ENCODE measurements at places on chromosomes 6 and 20. TPM values are rescaled to one million over a fixed set of nuclear protein-coding genes. Genes with fewer than 3 reads are reported as not detected.

DNA sequence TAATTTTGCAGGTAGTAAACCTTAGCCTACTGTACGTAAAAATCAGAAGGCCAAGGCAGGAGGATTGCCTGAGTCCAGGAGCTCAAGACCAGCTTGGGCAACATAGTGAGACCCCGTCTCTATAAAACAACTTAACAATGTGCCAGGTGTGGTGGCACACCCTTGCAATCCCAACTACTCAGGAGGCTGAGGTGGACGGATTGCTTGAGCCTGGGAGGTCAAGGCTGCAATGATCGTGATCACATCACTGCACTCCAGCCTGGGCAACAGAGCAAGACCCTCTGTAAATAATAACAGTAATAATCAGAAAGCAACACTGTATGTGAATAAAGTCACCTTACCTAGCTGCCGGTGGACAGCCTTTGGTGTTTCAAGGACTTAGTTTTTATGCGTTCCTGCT, 48.9 kb downstream of the MTHFD1L start:
- DNase-seq: no peak

GRCh38 chr6:130872250-130873095, 45.3 kb downstream of the SMLR1 start:
- peak; percentile 72 for DNase-seq

GRCh38 chr6:11783524-11784064, 5.0 kb upstream of the ADTRP start:
- no peak for DNase-seq

DNA sequence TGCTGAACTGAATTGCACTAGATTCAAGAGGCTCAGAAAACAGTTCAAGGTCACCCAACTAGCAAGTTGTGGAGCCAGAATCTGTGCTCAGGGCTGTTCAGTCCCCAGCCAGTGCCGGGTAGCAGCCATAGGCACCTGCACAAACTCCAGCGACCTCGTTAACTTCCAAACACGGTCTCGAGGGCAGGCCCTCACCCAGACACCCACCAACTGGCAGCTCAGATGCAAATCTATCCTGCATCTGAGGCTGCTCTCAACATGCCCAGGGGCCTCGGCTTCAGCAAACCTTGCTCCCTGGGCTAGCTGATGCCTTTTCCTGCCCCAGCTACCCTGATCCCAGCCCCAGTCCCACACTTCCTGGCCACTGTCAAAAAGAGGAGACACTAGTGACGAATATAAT, 3.7 kb downstream of the JPH2 start:
- DNase-seq: no peak

DNA sequence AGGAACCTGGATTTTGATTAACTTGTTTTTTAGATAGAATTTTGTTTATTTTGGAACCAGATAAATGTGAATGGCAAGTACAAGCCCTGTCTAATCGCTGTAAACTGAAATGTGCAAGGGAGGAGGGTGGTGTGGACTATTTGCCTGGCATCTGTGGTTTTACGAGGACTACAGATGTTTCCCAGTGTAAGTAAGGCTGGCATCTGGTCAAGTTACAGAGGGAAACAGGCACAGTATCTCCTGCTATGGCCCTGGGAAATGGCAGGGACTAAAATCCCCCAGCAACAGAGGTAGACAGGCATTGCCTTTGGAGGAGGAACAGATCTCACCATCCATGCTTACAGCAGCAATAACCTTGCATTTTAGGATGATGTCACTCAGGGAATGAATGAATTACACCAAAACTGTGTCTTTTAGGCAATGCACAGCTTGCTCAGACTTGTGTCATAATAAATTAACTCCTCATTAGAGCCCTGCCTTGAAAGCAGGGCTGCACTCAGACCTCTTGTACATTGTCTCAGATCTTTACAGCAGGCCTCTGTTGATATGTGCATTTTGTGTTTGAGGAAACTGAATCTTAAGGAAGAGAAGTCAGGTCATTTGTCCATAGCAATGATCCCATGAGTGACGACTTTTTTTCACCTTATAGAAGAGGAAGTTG, 96.2 kb downstream of the TCP11 start:
- DNase-seq: no peak

GRCh38 chr6:98463038-98464000, 371.1 kb upstream of the POU3F2 start:
- no peak for DNase-seq

DNA sequence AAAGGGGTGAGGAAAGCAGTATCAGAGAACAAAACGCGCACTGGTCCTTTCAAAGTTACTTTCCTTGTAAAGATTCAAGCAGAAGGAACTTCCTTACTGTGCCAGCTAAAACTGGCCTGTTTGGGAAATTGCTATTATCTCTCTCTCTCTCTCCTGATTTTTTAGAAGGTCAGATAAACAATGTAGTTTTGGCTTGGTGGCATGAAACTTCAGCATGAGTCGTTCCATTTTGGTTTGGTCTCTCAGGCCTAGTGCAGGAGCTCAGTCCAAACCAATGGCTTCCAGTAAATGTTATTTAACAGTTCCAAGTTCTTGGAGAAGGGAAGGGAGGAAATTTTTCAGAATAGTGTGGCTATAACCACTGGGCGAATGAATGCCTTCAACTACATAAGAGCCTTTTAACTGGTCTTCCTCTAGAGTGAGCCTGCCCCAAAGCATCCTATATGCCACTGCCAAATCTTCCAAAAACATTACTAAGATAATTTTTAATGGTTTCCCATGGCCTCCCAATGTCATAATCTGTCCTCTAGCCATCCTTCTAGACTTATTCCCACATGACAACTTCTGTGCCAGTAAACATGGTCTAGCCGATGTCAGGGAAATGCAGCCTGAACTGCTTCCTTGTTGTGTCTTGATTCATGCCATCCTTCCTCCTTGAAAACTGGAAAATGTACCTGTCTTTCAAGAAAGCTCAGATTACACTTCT, 9.1 kb upstream of the SNX9 start:
- DNase-seq: no peak

DNA sequence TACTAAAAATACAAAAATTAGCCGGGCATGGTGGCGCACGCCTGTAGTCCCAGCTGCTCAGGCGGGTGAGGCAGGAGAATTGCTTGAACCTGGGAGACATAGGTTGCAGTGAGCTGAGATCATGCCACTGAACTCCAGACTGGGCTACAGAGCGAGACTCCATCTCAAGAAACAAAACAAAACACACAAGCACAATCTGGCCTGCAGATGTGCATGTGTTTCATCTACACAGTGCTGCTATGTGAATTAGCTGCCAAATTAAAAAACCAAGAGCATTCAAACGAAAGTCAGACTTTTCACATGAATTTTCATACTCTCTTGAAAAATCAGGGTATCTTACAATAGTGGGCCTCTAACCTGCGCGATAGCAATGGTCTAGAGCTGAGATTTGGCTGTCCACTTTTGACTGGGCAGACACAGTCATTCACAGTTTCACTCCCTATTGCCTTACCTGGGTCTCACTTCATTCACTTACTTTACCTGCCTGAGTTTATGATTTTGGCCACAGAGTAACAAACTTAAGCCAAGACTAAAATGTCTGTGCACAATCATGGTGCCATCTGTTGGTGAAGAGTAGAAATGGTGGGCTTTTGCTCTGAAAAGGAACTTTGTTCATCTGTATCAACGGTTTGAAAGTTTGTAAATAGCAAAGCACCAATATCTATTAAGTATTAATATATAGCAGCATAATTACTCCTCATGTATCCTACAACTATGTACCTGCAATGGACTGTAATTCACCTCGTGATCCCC, 138.5 kb upstream of the UST start:
- DNase-seq: no peak

DNA sequence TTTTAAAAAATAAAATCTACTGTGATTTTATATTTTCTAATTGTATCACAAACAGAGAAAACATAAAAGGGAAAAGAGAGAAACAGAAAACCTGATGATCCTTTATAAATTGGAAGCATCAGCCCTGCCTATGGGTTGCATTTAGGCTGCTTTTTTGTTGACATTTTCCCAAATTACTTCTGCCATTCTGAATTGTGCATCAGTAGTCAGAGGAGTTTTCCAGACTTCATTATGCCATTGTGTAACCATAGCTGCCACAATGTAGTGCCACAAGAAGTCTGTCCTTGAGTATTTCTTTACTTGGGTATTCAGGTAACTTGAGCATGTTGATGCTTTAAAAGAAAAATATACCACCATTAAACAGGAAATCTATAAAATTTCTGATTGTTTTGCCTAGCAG, 130.3 kb downstream of the HACE1 start:
- no peak for DNase-seq

DNA sequence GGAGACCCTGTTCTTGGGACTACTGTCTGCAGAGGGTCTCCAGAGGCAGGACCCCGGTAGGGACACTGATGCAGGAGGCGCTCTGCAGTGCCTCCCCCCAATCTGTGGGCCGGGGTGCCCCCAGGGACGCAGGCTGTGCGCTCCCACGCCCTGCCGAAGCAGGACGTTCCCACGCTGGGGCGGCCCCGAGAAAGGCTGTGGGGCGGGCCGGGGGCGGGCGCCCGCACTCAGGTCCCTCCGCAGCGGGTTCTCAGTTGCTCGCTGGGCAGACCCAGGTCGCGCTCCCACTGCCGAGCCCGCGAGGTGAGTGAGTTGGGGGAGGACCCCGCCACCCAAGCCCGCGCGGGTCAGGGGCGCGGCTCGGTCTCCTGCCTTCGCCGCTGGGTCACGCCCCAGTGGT, at the start of gene COX4I2:
Gene COX4I2, plus strand, starts transcription at position 253 of the 400 bp plus-strand sequence. CDS start 1,106 bp downstream, outside the sequence.
- no peak for DNase-seq

DNA sequence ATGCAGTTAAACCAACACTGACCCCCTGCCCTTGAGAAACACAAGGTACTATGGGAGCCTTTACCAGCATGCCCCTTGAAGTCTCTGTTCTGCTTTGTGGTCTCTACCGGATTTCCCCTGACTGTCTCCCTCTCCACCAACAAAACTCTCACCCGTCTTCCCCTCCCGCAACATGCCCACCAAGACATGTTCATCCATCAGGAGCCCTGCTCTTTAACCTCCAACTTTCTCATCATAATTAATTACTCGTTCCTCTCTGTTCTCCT, 1.1 kb downstream of the ZNF165 start:
- no peak for DNase-seq

GRCh38 chr20:43938932-43939761, 24.5 kb downstream of the TOX2 start:
- DNase-seq: no peak

GRCh38 chr20:14033310-14033709, 38.0 kb downstream of the MACROD2 start:
- DNase-seq: no peak

- DNase-seq: no peak
These were observed 132.2 kb downstream of the SH3BGRL2 start for GRCh38 chr6:79763301-79763700.

DNA sequence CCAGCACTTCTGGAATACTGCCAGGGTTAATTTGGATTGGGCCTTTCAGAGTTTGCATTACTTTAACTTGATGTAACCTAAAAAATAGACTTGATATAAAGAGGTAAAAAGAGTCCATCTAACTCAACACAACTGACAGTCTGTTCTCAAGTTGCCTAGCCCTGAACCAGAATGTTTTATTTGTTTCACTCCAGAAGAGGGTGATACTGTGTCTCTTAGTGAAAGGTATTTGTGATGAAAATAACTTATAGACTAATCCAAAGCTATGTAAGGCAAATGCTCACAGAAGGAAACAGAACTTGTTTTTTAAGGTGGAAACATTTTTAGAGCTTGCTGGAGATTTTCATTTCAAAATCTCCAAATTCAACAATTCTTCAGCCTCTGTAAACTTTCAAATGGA, 469.1 kb upstream of the RUNX2 start:
- no peak for DNase-seq

GRCh38 chr20:38629979-38630378, 28.4 kb downstream of the ARHGAP40 start:
- DNase-seq: no peak

DNA sequence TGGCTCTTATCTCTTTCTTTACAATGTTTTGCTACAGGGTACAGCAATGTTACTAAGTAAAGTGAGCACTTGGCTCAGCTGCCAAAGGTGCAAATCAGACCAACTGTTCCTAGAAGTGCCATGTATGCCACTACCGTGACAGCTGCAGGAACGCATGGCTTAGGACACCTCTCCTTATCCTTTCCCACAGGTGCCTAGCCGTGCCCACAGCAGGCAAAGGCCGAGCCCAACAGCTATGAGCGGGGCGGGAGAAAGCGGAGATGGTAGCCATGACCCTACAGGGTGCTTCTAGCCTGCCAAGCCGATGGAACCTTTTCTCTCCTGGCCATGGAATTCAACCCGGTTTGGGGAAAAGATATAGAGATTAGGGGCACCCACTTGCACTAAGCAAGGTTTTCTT, 97.1 kb downstream of the FAXC start:
- no peak for DNase-seq

GRCh38 chr20:52025938-52026337, 165.6 kb downstream of the ZFP64 start:
- DNase-seq: no peak

GRCh38 chr6:122730775-122731386, 48.6 kb upstream of the FABP7 start:
- no peak for DNase-seq

DNA sequence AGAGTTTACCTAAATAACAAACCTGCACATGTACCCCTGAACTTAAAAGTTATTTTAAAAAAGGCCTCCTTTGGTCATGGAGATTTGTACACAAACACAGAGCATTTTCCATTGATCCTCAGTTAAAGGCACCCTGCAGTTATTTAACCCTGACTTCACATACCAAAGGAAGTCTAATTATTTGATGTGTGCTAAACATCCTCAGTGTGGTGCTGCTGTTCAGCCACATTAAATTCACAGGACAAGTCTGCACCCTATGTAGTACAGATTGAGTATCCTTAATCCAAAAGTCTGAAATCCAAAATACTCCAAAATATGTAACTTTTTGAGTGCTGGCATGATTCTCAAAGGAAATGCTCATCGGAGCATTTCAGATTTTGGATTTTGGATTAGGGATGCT, 21.4 kb downstream of the KCNQ5 start:
- no peak for DNase-seq

DNA sequence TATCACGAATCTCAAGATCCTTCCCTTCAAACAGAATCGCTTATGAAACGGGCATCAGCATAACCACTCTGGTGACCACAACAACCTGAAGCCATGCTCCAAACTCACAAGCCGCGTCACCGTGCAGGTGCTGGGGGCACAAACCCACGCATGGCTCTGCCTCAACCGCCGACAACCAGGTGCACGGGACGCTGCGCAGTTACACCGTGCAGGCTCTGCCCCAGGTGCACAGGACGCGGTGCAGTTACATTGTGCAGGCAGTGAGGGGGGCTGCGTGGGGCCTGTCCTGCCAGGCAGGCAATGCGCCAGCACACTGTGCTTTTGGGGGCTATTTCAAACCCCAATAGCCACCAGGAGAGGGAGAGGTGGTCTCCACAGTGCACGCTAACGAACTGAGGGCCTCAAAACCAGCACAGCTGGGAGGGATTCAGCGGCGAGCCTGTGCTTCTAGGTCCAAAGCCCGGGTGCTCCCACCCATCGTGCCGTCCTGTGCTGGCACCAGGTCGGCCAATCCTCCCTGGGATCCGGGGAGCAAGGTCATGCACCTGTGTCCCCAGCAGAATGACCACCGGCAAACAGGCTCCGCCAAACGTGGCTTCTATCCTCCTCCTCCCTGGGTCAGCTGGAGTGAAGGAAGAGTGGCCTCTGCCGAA, 35.8 kb downstream of the ZBTB46 start:
- DNase-seq: peak; percentile 50

Gene HLA-G
- total RNA-seq: not detected

Gene SOX18
- 38.4 TPM for total RNA-seq

Gene C6orf15
- not detected for total RNA-seq

Gene PLCB4
- total RNA-seq: 27.7 TPM

Gene COL19A1
- 1.2 TPM for total RNA-seq

Gene MAP7
- 3.2 TPM for total RNA-seq

Gene GPR63
- total RNA-seq: 0.65 TPM

Gene KCNK16
- not detected for total RNA-seq

Gene ADAT2
- 1.5 TPM for total RNA-seq

Gene EMILIN3
- 6.6 TPM for total RNA-seq

Gene HDGFL1
- total RNA-seq: not detected

Gene SIRPA
- 20.9 TPM for total RNA-seq
